ENCODE measurements at places on chromosomes 6 and 20.
A peak's percentile ranks its signal among the peaks of the same experiment; 100 is the strongest.

GRCh38 chr6:3079682-3080081 is 11.4 kb downstream of the RIPK1 start:
- no peak for DNase-seq

DNA sequence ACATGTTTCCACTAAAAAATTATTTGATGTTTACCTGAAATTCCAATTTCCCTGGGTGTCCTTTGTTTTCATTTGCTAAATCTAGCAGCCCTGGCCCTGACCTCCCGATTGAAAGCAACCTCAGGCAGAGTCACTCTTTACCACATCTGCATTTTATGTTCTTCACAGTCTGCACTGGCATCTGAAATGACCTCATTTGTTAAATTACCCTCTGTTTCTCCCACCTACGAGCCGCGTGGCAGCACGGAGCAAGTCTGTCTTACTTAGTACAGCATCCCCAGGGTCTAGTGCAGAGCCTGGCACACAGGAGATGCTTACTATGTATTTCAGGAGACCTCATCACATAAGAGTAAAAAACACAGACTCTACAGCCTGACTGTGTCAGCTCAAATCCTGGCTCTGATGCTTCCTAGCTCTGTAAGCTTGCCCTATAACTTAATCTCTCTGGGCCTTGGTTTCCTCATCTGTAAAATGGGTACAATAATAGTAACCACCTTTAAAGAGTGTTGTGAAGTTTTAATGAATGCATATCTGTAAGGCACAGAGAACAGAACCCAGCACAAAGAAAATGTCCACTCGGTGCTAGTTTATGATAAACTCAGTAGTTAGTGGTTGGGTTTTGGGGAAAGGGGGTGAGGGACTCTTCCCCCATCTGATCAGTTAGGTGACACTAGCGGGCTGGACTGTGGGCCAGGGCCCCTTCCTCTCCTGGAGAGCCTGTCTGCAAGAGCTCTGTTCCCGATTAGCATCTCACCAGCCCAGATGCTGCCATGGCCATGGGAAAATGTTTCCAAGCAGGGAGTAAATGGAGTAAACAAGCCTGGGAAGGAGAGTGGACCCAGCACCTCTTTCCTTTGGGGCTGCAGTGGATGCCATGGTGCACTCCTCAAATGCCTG is 88.2 kb downstream of the PREX1 start:
- DNase-seq: peak; percentile 71

GRCh38 chr6:148851683-148852556 is 105.1 kb downstream of the UST start:
- no peak for DNase-seq

- DNase-seq: peak; percentile 56
These were observed 47.5 kb downstream of the DSTN start for GRCh38 chr20:17617212-17617867.

DNA sequence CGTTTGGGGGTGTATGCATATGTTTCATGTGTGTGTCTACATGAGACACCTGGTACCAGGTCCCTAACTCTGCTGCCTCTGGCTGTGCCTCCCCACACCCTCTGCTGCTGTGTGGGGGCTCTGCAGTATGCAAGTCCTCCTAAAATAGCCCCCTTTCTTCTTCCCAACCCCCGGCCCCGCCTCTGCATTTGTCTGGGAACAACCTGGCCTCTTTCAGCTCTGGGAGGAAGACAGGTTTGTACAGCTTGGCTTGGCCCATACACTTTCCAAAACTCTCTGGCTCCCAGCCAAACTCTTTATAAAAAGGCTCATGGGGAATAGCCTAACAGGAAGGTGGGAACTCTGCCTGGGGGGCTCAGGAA is 27.1 kb upstream of the EMILIN3 start:
- DNase-seq: no peak

DNA sequence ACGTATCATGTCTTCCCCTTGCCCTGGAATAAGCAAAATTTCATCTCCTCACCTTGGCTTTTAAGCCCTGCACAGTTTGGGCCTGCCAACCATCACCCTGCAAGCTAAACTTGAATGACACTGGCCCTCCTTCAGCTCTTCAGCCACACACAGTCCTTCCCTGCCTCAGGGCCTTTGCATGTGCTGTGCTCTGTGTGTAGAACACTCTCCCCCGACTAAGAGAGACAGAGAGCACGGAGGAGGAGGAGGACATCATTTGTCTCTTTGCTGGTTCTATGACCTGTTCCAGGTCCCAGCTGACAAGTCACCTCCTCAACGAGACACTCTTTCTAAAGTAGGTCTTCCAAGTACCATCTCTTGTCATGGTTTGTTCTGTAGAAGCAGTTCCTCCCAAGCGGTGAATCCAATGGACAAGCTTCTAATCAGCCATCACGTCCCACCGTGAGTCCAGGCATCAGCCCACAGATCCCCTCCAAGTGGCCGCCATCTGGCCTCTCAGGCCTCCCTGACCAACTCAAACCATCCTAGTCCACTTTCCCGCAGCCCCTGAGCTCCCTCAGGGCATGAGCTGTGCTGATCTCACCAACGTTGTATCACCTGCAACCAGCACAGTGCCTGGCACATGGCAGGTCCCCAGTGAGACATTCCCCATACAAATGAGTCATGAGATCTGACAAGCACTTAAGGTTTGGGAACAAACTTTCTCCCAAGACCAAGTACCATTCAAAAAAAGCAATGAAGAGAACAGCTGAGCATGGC is 30.5 kb downstream of the NFATC2 start:
- no peak for DNase-seq

GRCh38 chr6:79170959-79171358 is 63.5 kb downstream of the HMGN3 start:
- DNase-seq: no peak

DNA sequence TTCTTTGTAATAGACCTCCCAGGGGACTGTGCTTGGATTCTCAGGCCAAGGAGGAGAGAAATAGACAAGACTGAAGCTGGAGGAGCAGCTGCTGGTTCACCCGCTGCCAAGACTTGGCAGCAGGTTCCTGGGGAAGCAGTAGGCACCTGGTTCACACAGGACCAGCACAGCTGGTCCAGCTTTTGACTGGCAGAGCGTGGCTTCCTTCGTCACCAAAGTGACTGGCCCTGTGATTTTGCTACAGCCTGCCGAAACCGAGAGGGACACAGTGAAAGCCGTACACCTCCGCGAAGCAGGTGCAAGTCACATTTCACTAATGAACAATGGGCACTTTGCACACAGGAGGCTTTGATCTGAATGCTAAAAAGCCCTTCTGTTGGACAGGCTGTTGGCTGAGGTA is 199.0 kb downstream of the RNF144B start:
- no peak for DNase-seq

GRCh38 chr20:32973077-32973717 is 31.0 kb downstream of the SUN5 start:
- no peak for DNase-seq

- DNase-seq: no peak
These were observed 41.1 kb upstream of the FANCE start for GRCh38 chr6:35411066-35411465.
